Activated T-helper 2 cell treated with anti-CD3 and anti-CD28 coated beads, Interferon-gamma antibody, Interleukin-2, Interleukin-4, amounts not matched to agents 10 μg/mL and 5 μg/mL and 100 μg/mL, durations not matched to agents 14 hours and 24 hours and 36 hours (primary cell): ENCODE measurements at places on chromosomes 6 and 20.

DNA sequence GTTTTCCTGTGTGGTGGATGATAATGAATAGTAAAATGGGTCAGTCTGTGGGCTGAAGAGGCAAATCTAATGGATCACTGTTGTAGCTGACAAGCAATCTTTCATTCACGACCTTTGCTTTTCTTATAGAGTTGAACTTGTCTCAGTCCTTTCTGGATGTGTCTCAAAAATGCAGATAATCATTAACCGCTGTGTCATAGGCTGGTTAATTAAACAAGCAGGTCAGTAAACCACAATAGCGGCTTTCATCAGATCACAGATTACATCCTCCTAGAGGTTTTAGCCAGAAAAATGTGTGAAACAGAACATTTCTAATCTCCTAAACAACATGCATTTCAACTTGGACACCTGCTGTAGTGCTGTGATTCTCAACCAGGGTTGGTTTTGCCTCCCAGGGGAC, 2.5 kb upstream of the METTL24 start:
- DNase-seq, result no peak

- DNase-seq, result no peak
Observed at GRCh38 chr20:37421060-37421905, 75.3 kb downstream of the SRC start.

- no peak for DNase-seq
Observed at GRCh38 chr6:157753291-157753690, 69.8 kb upstream of the SNX9 start.

GRCh38 chr6:81575442-81575841, 177.0 kb downstream of the TENT5A start:
- no peak for DNase-seq
